ENCODE measurements at places on chromosomes 2 and 18. TPM values are rescaled to one million over a fixed set of nuclear protein-coding genes. Genes with fewer than 3 reads are reported as not detected.

DNA sequence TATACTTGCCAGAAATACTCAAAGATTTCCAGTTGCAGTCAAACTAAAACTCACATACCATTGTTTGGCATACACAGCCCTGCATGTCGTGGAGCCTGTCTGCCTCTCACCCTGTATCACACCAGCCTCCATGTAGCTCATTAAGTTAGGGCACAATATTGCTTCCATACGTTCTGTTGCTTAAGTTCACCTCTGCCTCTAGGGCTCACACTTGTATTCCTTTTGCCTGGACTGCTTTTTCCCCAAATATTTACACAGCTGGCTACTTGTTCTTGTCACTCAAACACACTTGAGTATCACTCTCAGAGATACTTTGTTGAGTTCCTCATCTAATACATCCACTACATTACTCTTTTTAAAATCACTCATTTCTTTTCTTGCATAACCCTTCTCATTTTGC lies 83.1 kb downstream of the PTH2R start:
- DNase-seq, result no peak

DNA sequence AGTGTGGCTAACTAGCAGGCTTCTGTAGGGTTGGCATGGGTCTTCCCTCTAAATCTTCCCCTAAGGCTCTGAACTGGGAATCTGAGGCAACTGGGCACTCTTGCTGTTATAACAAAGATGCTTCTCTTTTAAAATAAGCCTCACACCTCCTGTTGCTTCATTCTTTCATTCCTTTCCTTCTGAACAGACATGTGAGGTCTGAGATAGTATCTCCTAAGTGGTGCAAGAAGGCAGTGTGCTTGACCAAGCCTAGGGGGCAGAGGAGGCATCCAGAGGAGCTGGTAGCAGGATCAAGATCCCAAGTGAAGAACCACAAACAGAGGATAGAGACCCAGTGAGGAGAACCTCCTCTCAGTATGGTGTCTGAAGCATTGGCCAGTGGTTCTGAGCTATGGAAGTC lies 90.9 kb downstream of the TTC27 start:
- DNase-seq, result no peak

- no peak for DNase-seq
Measured at GRCh38 chr2:3238951-3239841, 138.4 kb downstream of the EIPR1 start.

STAT4 gene
- 3.5 TPM for total RNA-seq

EGR4 gene
- total RNA-seq, result not detected

DPY30 gene
- 45.4 TPM for total RNA-seq

FOXD4L1 gene
- total RNA-seq, result not detected

SPP2 gene
- total RNA-seq, result not detected

- DNase-seq, result no peak
Measured at GRCh38 chr18:9969247-9969646, 55.4 kb downstream of the VAPA start.

Data from sciatic nerve (tissue), 2 donors.